SHP77 treated with DMSO at 0.1 percent for 48 hours (cell line): ENCODE measurements at places on chromosomes 1 and 21.
A peak's percentile ranks its signal among the peaks of the same experiment; 100 is the strongest.

- DNase-seq = peak; percentile 52
These were observed 44.8 kb upstream of the CACYBP start for GRCh38 chr1:174954671-174955669.

GRCh38 chr1:29223521-29223920, 7.2 kb downstream of the MECR start:
- DNase-seq = no peak

- peak; percentile 11 for DNase-seq
These were observed at the start of the genes MRPS6 and SLC5A3 for GRCh38 chr21:34073032-34073748. MRPS6 (plus strand) TSS chr21:34073578; CDS start chr21:34073701, 123 bp downstream. SLC5A3 (plus strand) TSS chr21:34073578; CDS start chr21:34095199, 21,621 bp downstream.

DNA sequence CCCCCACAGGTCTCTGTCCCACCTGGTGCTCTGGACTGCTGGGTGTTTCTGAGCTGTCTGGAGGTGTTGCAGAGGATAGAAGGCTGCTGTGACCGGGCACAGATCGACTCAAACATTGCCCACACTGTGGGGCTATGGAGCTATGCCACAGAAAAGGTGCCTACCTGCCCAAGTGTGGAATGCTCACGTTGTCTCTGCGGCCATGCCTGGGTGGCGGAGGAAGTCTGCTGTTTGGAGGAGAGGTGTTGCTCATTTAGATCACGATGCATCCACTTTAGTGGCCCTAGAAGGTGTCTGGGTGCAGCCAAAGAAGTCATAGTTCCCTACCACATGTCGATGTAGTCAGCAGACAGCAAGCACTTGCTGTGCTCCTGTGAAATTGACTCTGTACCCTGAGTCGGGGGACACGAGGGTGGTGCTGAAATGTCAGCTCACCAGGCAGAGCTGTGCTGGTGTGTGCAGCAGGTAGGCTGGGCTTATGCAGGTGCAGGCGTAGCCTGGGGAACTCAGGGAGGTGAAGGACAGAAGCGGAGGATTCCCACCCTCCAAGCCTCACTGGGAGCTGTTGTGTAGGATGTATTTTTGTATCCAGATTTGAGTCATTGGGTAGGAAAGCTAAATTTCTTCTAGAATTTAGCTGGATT, 32.8 kb upstream of the PWP2 start:
- no peak for DNase-seq

DNA sequence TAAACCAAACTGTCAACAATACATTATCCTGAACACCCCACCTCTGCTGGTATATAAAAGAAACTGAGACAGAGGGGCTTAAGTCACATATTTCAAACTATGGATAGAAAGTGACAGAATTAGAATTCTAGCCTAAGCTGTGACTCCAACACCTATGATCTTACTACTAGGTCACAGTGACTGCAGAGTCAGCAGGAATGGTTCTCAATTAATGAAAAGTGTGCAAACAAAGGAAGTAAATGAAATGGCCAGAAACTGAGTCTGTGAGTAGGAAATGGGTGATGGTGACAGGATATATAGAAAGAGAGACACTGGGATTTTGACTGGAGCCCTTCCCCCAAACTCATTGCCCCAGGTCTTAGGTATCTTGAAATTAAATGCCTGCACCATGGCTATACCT, 38.7 kb upstream of the SDC3 start:
- no peak for DNase-seq

GRCh38 chr1:97243973-97244560, 522.5 kb downstream of the PTBP2 start:
- DNase-seq = no peak

DNA sequence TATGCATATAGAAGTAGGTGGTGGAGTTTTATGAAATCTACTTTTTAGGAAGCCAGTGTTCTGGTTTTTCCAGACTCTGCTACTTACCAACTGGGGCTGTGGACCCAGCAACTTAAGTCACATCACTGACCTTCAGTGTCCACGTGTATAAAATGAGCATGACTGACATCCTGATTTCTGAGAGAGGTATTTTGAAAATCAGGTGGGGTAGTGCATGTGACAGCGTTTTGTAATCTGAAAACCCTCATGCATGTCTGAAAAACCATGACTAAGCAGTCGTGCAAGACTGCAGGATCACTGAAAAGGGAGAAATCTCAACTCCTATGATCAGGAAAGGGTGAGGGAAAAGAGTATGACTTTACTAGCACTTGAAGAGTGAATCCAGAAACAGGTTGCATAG, 26.1 kb downstream of the CR1L start:
- no peak for DNase-seq

GRCh38 chr1:185478877-185479276, 161.8 kb upstream of the IVNS1ABP start:
- DNase-seq = no peak

- DNase-seq = no peak
These were observed 50.1 kb downstream of the COQ8A start for GRCh38 chr1:226990133-226990716.

DNA sequence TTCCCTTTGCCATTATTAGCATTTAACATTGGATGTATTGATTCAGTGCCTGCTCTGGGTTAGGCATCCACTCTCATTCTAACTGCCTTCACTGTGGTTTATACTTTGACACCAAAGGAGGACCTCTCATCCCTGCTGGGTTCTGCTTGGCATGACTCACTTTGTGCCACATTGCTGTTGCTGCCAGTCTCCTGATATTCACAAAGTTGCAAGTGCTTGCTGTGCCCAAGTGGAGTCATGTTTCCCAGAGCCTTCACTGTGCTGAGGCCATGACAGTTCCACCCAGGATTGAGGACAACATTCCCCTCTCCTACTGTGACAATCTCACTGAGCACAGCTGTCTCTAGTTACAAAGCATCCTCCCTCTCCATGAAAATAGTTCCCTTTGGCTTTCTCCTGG, 519.9 kb upstream of the USP24 start:
- no peak for DNase-seq

DNA sequence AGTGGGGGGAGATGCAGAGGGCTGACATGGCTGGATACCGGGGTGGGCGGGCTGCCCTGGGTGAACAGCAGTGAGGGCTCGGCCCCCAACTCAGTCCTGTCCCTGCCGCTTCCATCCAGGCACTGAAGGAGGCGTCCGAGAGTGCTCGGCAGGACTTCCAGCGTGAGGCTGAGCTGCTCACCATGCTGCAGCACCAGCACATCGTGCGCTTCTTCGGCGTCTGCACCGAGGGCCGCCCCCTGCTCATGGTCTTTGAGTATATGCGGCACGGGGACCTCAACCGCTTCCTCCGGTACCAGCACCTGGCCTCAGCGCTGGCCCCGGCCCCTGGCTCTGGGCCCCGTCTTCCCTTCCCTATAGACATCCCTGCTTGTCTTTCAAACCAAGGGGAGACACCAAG, 15.6 kb downstream of the NTRK1 start:
- no peak for DNase-seq

- no peak for DNase-seq
These were observed 531.5 kb upstream of the USP24 start for GRCh38 chr1:55746710-55747109.

DNA sequence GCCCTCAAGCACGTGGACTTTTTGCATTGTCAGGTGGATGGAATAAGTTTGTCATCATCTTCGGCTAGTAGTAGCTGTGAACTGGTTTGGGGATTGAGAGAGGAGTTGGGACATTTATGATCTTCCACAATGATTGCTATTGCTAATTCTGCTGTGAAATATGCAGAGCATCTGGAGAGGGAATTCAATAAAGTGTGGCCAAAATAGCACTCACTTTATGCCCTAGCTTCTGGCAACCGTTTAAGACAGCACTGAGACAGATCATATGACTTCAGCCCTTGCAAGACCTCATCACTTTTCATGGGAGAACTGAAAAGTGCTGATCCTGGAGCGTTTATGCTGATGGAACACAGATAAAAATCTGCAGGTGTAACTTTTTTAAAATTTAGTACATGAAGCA, 360.8 kb downstream of the GPATCH2 start:
- no peak for DNase-seq

DNA sequence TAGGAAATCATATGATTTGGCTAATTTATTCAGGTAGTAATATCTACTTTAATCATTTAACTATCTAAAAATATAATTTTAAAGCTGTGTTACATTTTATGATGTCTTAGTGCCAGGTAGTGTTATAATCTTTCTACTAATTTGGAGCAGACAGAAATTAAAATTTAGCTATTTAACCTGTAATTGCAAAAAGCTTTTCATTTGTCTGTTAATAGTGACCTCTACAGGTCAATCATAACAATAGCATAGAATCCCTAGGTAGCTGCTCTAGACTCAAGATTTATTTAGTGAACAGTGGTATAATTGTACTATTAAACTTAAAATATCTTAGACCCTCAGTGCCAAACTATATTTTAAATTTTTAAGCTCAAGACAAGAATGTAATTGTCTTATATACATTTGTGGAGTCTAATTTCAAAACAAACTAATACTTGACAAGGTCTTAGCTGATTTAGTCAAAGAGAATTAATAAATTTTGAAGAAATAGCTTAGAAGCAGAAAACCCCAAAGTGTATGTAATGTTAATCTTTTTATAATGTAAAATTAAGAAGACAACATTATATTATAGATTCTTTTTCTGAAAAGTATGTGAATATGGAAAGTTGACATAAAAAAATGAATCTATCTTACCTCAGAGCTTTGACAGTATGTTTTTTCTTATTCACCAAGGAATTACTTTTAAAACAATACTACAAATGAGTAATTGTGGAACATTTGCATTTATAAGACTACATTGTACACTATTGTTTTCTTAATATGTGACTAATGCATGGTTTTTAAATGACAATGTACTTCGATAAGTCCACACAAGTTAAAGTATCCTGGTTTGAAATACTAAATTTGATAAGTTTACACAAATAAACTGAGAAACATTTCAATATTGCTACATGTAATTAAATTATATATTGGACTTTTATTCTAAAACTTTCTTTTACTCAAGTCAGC, 64.1 kb upstream of the RNPC3 start:
- peak; percentile 2 for DNase-seq

DNA sequence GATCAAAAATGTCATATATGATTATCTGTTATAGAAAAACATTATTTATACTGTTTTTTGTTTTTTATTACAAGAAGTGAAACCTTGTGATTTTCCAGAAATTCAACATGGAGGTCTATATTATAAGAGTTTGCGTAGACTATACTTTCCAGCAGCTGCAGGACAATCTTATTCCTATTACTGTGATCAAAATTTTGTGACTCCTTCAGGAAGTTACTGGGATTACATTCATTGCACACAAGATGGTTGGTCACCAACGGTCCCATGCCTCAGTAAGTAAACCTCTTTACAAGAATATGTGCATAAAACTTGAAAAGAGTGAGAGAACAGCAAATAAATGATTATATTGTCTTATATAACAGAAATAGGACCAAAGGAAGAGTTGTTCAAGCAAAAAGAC, 14.5 kb downstream of the CFHR4 start:
- DNase-seq = no peak

- no peak for DNase-seq
These were observed 262.8 kb upstream of the PRMT6 start for GRCh38 chr1:106793651-106794050.

- no peak for DNase-seq
These were observed 253.8 kb downstream of the DYRK1A start for GRCh38 chr21:37620401-37620800.

GRCh38 chr21:16079830-16080229, 350.0 kb downstream of the USP25 start:
- no peak for DNase-seq

- DNase-seq = no peak
These were observed 15.5 kb upstream of the SARS1 start for GRCh38 chr1:109198043-109198695.

GRCh38 chr1:185813401-185813979, 79.3 kb downstream of the HMCN1 start:
- peak; percentile 23 for DNase-seq

GRCh38 chr1:63828322-63829044, 54.7 kb downstream of the ROR1 start:
- DNase-seq = no peak

- no peak for DNase-seq
These were observed 2.8 kb upstream of the PHLDA3 start for GRCh38 chr1:201471772-201472171.

- no peak for DNase-seq
These were observed 739.2 kb downstream of the MRPL39 start for GRCh38 chr21:24868117-24868516.

GRCh38 chr1:85581802-85582686, 1.5 kb downstream of the CCN1 start:
- DNase-seq = no peak

DNA sequence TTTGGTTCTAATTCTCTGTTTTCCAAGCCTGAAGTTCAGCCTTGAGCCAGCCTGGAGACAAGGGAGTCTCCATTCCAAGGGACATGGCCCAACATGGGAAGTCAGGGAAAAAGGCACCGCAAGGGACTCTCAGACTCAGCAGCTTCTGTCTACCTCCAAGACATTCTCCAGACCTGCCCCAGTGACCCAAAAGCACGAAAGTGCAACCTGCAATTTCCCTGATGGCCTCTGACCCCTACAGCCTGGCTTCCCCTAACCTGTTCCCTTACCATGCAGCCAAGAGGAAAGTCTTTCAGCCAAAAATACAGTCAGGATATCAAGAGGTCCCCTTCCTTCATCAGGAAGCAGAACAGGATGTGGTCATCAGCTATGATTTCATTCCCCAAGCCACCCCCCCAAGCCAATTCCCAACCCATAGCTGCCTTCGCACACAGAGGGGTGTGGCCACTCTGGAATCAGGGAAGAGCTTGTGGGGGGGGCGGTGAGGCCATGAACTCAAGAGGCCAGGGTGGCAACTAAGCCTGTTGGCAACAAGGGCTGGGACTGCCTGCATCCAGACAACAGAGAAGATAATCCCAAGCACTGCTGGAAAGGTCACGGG, 59.2 kb downstream of the TIAM1 start:
- DNase-seq = no peak

DNA sequence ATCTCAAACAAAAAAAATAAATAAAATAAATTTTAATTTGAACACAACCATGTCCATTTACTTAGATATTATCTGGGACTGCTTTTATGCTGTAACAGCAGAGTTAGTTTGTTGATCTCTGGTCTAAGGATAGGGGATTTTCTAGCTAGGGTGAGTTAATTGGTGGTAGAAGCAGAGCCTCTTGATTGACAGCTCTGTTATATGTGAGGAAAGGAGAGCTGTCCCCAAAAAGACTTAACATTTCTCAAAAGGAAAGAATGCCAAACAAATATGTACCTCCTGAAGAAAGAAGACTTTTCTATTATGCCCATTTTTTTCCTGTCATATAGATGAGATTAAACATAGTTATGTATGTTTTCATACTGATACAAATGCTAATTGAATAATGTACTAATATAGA, 37.8 kb downstream of the MAN1A2 start:
- DNase-seq = no peak

GRCh38 chr1:54399765-54400164, 6.4 kb downstream of the SSBP3 start:
- DNase-seq = no peak

- no peak for DNase-seq
These were observed 33.3 kb downstream of the EIF2D start for GRCh38 chr1:206578978-206579374.
